Activated T-cell treated with anti-CD3 and anti-CD28 coated beads, Interleukin-2, amount 50 U/mL, for 48 hours (primary cell): ENCODE measurements at places on chromosomes 3 and 15.

GRCh38 chr3:39327746-39328349 is 1.7 kb upstream of the CCR8 start:
- DNase-seq: peak; percentile 39

GRCh38 chr3:162994165-162994564 is 1497.6 kb downstream of the OTOL1 start:
- no peak for DNase-seq

GRCh38 chr15:67701669-67702068 is 123.6 kb upstream of the SKOR1 start:
- DNase-seq: no peak

GRCh38 chr3:112806903-112807302 is 39.8 kb downstream of the CD200R1L start:
- no peak for DNase-seq

DNA sequence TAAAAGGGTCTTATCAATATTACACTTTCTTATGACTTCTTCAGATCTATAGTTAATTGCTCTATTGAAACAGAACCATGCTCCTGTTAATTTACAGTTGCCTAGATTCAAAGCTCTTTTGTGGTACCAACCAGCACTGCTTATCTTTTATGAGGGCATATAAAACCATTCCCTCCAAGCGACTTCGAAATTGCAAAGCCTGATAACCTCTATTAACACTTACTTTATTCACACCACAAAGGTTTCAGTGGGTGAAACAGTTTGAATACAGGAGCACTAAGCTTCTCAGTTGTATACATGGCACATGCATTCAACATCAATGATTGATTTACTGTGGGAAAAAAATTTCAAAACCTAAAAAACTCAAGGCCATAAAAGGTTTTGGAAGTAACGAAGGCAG is 74.9 kb upstream of the PPIB start:
- no peak for DNase-seq

GRCh38 chr3:110174908-110175307 is 837.6 kb upstream of the DPPA4 start:
- no peak for DNase-seq

- no peak for DNase-seq
These were observed 8.3 kb downstream of the DAPK2 start for GRCh38 chr15:64037966-64038365.

DNA sequence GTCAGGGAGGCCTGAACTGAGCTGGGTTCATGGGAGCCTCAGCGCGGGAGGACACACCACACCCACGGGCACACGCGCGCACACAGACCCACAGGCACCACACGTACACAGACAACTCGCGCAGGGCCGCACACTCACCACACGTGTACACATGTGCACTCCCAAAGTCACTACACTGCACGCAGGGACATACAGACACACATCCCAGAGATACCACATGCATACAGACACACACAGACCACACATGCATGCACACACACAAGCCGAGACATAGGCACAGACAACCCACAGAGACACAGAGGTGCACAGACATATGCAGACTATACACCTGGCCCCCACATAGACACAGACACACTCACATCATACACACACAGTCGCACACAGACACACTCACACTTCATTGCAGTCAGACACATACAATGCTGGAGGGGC is 1.1 kb upstream of the MGLL start:
- no peak for DNase-seq

DNA sequence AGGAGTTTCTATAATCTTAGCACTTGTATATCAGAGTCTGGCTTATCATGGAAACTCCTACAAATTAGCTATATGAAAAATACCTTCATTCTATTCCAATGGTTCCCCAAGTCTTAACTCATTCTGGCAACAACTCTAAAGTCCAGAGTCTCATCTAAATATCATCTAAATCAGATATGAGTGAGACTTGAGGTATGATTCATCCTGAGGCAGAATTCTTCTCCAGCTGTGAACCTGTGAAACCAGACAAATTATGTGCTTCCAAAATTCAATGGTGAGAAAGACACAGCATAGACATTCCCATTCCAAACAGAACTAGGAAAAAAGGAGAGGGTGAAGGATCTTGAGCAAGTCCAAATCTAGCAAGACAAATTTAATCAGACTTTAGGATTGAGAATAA is 138.8 kb downstream of the THRB start:
- no peak for DNase-seq

- no peak for DNase-seq
These were observed 163.5 kb downstream of the GOLGA6L4 start for GRCh38 chr15:84398763-84399701.

DNA sequence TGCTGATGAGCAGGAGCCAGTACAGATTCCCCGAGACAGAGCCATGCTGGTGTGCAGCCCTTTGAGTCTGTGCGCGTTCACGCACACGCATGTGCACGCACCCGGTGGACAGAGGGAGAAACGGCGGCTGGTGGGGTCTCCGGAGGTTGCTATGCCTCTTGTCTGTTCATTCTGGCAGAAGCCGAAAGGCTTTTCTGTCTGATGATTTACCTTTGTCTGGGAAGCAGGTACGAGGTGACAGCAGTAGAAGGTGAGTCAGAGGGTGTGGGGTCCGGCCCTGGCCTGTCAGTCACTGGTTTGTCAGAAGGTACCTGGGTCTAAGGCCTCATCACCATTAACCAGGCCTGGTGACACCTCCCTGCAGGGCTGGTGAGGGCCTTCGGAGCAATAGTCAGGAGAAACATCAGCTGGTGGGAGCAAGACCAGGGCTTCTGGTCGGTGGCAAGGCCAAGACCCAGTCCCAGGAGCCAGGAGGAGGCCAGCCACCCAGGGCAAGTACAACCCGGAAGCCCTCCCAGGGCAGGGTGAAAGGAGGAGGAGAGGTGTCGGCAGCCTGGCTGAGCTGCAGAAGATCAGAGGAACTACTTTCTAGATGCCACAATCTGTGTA is 7.5 kb downstream of the PCSK6 start:
- no peak for DNase-seq

GRCh38 chr3:131470377-131470776 is 32.4 kb downstream of the MRPL3 start:
- no peak for DNase-seq

- DNase-seq: no peak
These were observed 132.3 kb downstream of the LMLN start for GRCh38 chr3:198092276-198092675.

- DNase-seq: no peak
These were observed 175.8 kb upstream of the DPH6 start for GRCh38 chr15:35721751-35722150.
